ENCODE measurements at places on chromosomes 4 and X.

- DNase-seq: no peak
Measured at GRCh38 chr4:175326796-175327195, 408.6 kb downstream of the ADAM29 start.

GRCh38 chr4:186536285-186536684 lies 19.1 kb downstream of the MTNR1A start:
- DNase-seq: no peak

- DNase-seq: no peak
Measured at GRCh38 chrX:28189011-28189410, 207.8 kb upstream of the DCAF8L1 start.

- DNase-seq: no peak
Measured at GRCh38 chr4:23856630-23857029, 33.2 kb downstream of the PPARGC1A start.

DNA sequence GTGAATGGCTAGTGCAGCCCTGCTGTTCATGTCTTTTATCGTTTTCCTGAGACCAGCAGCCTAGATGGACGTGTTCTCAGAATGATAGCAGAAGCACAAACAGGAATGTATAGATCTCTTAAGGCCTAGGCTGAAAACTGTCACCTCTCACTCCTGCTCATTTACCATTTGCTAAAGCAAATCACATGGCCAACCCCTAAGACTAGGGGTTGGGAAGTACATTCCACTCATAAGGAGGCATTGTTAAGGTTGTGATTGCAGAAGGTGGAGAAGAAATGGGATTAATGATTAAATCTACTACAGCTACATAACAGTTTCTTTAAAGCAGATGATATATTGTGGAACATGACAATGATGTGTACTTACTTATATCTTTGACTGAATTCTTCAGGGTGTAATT lies 536.8 kb upstream of the FTHL17 start:
- no peak for DNase-seq

- no peak for DNase-seq
Measured at GRCh38 chrX:79336869-79337815, 30.0 kb downstream of the ITM2A start.

DNA sequence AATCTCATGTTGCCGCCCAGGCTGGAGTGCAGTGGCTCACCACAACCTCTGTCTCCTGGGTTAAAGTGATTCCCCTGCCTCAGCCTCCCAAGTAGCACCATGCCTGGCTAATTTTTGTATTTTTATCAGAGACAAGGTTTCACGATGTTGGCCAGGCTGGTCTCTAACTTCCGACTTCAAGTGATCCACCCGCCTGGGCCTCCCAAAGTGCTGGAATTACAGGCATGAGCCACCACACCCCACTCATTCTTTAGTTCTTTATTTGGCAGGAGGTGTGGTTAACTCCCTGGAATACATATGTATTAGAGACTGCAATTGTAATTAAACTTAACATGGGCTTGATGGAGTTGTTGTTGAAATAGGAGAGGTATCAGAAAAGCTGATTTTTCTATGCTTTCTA lies 1396.9 kb upstream of the IGFBP7 start:
- no peak for DNase-seq

GRCh38 chr4:76947369-76947768 lies 2.2 kb upstream of the SEPTIN11 start:
- DNase-seq: no peak

DNA sequence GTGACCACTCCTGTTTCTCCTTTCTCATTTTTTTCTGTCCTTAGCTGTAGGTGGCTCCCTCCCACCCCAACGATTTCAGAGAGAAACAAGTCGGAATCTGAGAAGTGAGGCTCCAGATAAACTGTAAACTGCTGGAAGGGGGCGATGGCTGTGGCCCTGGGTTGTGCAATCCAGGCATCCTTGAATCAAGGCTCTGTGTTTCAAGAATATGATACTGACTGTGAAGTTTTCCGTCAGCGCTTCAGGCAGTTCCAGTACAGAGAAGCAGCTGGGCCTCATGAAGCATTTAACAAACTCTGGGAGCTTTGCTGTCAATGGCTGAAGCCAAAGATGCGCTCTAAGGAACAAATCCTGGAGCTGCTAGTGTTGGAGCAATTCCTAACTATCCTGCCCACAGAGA lies 37.7 kb downstream of the ETDC start:
- no peak for DNase-seq

DNA sequence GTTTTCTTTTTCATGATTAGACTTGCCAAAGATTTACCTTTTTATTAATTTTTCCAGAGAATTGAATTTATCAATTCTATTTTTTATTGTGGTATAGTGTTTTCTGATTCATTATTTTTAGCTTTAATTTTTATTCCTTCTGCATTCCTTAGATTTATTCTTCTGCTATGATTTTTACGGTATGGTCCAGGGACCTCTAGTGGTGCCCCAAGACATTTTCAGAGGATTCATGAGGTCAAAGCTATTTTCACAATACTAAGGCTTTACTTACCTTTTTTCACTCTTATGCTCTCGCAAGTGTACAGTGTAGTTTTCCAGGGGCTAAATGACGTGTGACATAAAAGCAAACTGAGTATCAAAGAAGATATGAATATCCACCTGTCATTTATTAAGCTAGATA lies 8.0 kb downstream of the RADX start:
- no peak for DNase-seq
